HFFc6 (cell line): ENCODE measurements at places on chromosomes 3 and 15.

GRCh38 chr3:178826435-178827123 is 245.0 kb downstream of the ZMAT3 start:
- no peak for DNase-seq

DNA sequence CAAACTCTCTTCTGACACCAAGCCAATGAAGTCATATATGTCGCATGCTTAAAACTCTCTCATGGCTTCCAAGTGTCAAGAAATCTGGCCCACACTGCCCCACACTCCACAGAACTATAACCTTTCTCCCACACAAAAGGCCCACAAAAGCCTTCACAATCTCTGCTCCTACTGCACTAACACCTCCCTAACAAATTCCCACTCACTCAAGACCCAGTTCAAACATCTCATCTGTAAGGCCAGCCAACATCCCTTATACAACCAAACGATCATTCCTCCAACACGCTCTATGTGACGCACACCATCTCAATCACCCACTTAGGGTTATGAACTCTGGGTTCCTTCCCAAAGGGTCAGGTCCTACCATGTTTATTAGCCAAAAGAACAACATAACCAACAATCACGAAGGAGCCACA is 13.5 kb downstream of the TBC1D2B start:
- no peak for DNase-seq

DNA sequence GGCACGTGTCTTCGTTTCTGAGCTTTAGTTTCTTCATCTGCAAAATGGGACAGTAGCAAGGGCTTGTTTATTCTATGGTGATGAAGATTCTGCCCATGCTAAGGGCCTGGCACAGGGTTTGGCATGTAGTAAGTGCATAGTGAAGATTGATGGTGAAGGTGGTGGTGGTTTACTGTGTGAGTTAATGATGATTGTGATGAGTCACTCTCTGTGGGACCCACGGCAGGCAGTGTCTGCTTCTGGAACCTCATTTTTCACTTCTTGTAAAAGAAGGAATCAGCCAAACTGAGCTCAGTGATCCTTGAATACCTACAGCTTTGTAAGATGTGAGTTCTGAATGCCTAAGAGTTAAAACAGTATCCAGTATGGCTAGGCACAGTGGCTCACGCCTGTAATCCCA is 86.2 kb upstream of the LRTM1 start:
- no peak for DNase-seq

- DNase-seq: no peak
These were observed 961.7 kb downstream of the FHIT start for GRCh38 chr3:60289341-60290121.

- DNase-seq: no peak
These were observed 45.0 kb downstream of the THBS1 start for GRCh38 chr15:39625856-39626255.

GRCh38 chr3:23275814-23276213 is 72.7 kb downstream of the UBE2E2 start:
- DNase-seq: no peak

- no peak for DNase-seq
These were observed 329.9 kb upstream of the TPRG1 start for GRCh38 chr3:188841906-188842305.

DNA sequence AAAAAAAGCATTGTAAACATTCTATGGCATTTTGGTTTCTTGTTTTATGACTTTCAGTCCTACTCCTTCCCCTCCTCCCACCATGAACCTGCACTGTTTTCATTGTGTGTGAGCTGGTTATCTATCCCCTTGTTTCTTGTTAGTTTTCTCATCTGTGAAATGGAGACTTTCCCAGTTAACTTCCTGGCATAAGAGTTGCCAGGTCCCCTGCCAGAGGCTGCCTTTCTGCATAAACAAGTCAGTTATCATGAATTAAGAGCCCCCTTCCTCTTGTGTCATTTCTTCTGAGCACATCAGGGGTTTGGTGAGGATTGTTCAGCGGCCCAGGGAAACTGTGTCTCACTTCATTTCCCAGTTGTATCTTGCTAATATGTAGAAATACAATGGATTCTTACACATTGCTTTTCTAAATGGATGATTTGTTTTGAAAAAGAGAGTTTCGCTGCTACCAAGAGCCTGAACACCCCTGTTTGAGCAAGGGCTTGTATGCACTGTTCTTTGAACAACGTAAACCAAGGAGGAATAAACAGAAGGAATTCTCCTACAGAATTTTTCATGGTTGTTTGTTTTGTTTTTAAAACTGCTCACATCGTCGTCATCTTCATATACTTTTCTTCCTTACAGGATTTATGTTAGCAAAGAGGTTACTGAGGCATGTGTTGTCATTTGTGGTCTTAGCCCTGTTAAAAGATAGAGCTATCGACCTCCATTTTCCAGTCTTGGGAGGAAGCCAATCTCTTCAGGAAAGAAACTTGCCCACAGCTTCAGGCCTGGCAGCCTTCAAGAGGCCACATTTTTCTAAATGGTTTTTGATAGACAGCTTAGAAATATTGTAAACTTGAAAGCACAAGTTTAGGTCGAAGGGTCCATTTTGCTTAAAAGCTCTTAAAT is 144.6 kb upstream of the IL12A start:
- no peak for DNase-seq

- DNase-seq: no peak
These were observed 3.3 kb downstream of the CERS3 start for GRCh38 chr15:100525436-100525835.

DNA sequence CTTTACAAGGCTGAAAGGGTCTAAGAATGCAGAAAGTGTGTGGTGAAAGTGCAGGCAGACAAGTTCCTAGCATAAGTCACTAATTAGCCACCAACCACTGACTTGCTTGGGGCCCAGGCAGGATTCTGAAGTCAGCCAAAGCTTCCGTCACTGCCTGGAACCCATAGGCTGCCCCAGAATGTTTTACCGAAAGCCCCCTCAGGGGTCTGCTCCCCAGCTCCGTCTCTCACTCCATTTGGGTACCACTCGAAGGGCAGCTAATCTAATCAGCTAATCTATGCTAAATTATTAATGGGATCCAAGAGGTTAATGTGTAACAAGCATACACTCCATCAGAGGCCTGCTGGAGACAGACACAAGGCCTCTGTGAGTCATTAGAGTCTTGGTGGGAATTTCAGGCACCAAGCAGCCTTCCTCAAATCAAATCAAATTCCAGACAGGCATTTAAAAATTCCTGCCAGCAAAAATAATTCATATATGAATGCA is 13.2 kb downstream of the ADAMTS9 start:
- no peak for DNase-seq

- DNase-seq: no peak
These were observed 100.0 kb upstream of the KBTBD8 start for GRCh38 chr3:66898155-66898554.

- DNase-seq: no peak
These were observed 235.7 kb upstream of the CFAP20DC start for GRCh38 chr3:59285560-59285959.

DNA sequence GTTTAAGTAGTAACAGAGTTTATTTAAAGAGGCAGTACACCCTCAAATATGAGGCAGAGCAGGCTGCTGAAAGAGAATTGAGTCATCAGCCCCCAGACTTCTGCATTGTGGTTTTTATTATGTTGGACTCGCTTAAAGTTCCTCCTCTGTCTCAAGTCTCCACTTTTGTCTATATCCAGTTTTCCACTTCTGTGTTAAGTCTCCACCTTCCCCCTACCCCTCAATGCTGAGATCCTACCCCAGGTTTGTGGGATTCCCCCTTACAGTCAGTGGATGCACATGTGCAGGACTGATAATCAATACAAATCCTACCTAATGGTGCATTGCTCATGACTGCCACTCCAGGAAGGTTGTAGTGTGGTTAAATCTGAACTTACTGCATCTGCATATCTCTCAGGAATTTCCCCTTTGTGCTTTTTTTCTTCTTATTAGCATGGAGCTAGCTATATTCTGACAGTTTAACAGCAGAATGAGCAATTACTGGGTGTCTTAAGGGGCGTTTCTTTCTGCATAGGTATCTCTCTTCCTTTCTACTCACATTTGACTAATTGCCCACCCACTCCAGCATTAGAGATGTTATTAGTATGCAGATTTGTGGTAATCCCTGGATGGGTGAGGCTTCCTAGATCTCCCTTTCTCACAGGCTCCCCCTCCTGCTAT is 11.9 kb upstream of the CD200R1L start:
- no peak for DNase-seq

GRCh38 chr3:32420126-32421038 is 28.7 kb downstream of the CMTM7 start:
- DNase-seq: peak; percentile 38

GRCh38 chr3:107589454-107589853 is 66.7 kb downstream of the BBX start:
- DNase-seq: no peak

- no peak for DNase-seq
These were observed 13.4 kb downstream of the MYL3 start for GRCh38 chr3:46849686-46850467.

DNA sequence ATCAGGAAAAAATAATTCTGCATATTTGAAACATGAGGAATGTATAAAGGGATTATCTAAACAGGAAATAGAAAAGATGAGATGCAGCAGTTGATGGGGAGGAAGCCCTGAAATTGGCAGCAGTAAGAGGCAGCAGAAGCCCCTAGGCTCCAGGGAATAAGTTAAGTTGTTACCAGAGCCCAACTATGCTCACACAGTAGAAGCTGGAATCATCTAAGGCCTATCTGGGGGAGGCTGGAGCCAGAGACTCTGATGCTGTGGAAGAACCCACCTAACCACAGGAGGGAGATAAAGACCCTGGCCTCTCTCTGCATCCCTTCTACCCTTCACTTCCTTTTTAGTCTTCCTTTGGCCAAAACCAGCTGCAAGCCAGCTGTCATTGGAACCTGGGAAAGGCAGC is 519.7 kb downstream of the DIPK2A start:
- DNase-seq: no peak

DNA sequence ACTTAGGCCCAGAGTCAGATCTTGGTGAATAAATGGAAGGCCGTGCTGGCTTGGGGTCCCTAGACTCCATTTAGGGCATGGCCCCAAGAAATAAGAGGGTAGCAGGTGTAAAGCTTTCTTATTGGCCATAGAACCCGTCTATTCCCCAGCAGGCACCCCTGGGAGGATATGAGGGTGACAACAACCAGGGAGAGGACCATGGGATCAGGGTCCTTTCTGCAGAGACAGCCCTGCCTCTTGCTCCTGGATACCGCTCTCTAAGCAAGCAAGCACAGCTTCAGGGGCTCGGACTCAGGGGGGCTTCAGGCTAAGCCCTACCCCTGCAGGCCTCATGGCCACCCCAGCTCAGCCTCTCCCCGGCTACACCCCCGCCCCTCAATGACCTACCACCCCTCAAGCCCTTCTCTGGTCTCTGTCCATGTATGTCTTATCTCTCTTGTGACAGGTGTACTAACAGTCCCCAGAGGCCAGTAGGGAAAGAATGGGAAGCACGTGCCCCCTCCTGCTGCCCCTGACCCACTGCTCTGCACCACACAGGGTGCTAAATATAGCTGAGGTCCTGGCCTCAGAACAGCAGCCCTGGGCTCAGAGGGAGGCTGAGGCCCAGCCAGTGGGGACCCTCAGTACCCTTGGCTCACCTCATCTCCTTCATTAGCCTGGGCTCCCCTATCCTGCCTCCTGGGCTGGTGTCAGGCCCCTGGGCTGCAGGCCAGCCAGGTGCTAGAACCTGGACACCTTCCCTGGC is 1.9 kb downstream of the XIRP1 start:
- no peak for DNase-seq

- no peak for DNase-seq
These were observed 467.9 kb downstream of the SOX2 start for GRCh38 chr3:182179631-182180030.

- no peak for DNase-seq
These were observed 53.4 kb downstream of the STARD9 start for GRCh38 chr15:42628761-42629160.

GRCh38 chr3:132912416-132912753 is 125.8 kb upstream of the TMEM108 start:
- no peak for DNase-seq

- no peak for DNase-seq
These were observed 119.7 kb downstream of the WNT5A start for GRCh38 chr3:55367384-55367783.

- peak; percentile 45 for DNase-seq
These were observed 81.4 kb downstream of the SETD2 start for GRCh38 chr3:47082519-47082918.

DNA sequence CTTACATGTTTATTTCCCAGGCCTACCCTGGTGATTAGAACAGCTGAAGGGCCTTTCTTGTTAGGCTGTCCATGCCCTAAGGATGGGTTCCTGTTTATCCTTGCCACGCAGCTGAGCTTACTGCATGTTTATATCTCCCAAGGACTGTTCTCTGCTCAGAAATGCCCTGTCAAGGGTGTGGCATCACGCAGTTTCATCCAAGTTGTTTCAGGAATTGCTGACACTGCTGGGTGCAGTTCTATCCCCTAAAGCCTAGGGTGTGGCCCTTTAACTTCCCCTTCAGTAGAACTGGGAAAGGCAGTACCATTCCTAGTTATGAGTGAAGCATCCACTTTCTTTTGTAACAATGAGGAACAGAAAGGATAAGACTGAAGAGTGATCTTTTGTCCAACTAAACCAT is 5.0 kb downstream of the ELL3 start:
- no peak for DNase-seq

- DNase-seq: no peak
These were observed 14.4 kb downstream of the GOLGB1 start for GRCh38 chr3:121735047-121735696.

- no peak for DNase-seq
These were observed 92.2 kb upstream of the ALCAM start for GRCh38 chr3:105274536-105274935.

GRCh38 chr3:150956376-150956775 is 16.2 kb downstream of the CLRN1 start:
- peak; percentile 30 for DNase-seq

DNA sequence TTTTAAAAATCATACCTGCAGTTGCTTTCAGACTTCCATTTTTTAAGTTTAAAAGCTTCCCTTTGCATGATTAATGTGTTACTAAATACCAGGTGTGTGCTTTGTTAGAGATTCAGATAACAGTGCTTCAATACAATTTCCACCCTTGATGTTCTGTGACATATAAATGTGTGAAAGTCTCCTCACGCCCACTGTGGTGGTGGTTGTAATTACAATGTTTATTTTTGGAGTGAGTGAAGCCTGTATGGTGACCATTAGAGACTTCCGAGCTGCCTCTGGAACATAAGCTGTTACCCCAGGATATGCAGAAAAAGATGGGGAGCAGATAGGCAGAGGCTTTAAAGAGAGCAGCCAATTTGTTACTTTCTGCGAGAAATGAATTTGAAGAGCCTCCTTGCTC is 57.2 kb downstream of the P3H2 start:
- no peak for DNase-seq

GRCh38 chr3:51297333-51297732 is 87.8 kb upstream of the MANF start:
- DNase-seq: no peak

GRCh38 chr3:35635407-35635806 is 3.9 kb upstream of the ARPP21 start:
- no peak for DNase-seq

GRCh38 chr3:1576047-1576446 is 483.2 kb downstream of the CNTN6 start:
- no peak for DNase-seq

DNA sequence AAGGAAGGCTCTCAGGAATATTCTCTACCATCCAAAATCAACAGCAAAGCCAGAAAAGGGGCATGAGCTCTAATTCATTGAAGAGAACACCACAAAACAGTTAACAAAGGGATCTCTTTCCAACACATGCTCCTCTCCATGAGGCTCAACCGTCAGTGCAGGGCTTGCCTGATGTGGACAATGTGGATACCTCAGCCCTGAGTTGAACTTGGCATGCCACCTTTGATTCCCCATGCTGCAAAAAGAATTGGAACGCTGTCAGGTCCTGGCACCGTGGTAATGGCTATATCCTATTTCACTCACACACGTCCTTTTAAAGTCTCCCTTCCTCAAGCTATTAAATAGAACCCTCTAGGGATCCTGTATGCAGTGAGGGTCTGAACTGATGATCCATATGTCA is 30.7 kb upstream of the IP6K2 start:
- DNase-seq: no peak
